Stimulated activated CD8-positive, alpha-beta memory T cell treated with anti-CD3 and anti-CD28 coated beads, Interleukin-12 subunit alpha, Interleukin-12 subunit beta, amount 100 ng/mL, for 4 hours (primary cell): ENCODE measurements at places on chromosomes 12 and 14.

GRCh38 chr12:124754949-124755800 lies 108.5 kb downstream of the SCARB1 start:
- no peak for DNase-seq

DNA sequence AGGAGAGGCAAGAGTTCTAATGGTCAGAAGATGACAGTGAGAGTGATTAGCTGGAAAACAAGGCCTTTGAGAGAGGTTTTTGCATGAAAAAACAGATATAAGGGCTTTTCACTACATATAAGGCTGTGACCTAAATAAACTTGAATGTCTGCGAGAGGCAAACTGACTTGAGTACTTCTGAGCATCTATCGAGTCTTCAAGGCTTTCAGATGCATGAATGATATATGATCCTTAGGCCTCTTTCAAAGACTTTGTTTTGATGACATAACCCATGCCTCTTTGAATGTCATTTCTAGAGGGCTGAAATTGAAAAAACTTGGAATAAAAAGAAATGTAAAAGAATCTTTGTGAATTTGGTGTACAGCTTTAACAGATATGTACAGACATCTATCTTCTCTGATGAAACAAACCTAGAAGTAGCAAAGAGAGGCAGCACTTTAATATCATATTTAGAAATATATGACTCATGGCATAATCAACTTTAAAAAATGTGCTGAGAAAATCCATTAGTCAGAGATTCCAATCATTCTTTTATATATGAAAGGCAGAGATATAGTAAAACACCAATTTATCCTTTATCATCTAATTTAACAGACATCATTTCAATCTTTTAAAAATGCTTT lies 72.6 kb downstream of the PPM1H start:
- no peak for DNase-seq

DNA sequence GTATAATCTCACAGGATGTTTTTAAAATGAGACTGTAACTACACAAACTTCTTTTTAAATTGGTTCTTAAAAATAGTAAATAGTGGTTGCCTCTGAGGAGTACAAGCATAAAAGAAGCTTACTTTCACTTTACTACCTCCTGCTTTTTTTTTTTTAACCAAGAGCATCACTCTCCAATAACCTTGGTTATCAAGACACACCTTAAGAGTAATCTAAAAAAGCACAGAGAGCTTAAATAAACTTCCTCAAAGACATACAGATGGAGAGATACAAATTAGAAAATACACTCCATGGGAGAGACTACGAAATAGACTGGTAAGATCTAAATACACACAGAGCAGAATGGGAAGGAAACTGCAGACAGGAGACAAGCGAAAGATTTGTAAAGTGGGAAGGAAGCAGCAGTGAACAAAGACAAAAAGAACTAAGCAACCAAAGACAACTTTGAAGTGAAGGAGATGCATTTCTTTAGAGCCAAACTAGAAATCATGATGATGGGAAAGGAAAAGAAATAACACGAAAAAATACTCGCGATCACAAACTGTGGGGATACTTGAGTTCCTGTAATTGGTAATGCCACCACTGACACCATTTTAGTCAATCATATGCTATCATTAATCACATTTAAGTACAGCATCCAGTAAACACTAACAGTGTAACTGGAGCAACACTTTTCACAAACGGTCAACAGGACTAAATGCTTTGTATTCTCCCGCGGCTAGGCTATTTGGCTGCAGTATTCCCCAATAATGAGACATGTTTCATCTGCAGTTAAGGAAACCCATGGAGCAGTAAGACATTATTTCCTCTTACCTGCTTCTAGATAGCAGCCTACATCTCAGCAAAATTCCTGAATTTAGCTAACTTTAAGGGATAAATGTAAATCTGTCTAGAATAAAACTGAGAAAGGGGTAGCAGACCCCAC lies 8.2 kb downstream of the SINHCAF start:
- no peak for DNase-seq

- no peak for DNase-seq
Observed at GRCh38 chr14:68935761-68936214, 43.3 kb downstream of the ACTN1 start.

- no peak for DNase-seq
Observed at GRCh38 chr14:56676042-56676441, 96.4 kb downstream of the TMEM260 start.

DNA sequence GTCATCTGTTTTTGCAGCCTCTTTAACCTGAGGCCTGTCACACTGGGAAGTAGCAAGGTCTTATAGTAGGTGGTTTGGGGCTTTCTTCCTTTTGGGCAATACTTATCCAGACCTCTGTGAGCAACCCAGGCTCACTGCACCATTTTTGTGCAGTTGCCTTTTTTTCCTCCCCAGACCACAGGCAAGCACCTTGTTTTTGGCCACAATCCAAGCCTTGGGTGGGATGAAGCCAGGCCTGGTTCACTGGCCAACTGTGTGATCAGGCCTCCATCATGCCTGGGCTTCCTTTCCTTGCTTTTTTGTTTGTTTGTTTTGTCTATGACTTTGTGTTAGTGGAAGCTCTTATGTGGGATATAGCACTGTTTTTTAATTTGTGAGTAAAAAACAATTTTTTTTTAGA lies 71.7 kb downstream of the DNAH10 start:
- no peak for DNase-seq

DNA sequence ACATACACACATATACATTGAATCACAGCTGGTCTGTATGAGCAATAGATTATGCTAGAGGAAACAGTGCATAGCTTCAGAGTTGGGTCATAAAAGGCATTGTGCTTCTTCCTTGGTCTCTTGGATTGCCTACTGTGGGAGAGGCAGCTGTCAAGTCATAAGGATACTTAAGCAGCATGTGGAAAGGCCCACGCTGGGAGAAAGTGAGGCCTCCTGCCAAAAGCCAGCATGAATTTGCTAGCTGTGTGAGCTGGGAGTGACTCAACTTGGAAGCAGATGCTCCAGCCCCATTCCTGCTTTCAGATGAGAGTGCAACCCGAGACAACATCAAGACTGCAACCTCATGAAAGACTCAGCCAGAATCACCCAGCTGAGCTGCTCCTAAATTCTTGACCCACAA lies 311.9 kb upstream of the TBX3 start:
- no peak for DNase-seq

DNA sequence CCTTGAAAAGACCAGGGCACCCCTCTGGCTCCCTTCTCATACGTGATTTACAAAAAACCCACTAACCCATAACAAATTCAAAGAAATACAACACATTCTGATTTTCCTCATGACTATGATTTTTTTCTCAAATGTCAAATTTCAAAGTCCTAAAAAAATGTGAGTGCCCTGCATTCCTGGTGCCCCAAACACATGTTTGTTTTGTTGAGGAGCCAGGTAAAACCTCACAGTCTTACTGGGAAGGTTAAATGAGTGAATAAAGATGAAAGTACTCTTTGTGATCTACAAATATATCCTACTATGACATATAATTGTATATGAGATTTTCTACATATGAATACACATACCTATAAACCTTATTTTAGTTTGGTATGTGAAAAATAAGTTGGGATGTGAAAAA lies 30.7 kb downstream of the TPH2 start:
- DNase-seq: no peak
